Stomach (tissue), 19 donors: ENCODE measurements at places on chromosomes 12 and 14. TPM values are rescaled to one million over a fixed set of nuclear protein-coding genes. Genes with fewer than 3 reads are reported as not detected.

The TEDC1 gene
- 6.4 TPM for total RNA-seq

The LHX5 gene
- total RNA-seq: not detected

The PPFIA2 gene
- total RNA-seq: 1.8 TPM

The SDR9C7 gene
- total RNA-seq: not detected

The TAS2R7 gene
- total RNA-seq: not detected

The PZP gene
- not detected for total RNA-seq

The ACRBP gene
- total RNA-seq: not detected

The CLEC14A gene
- total RNA-seq: 14.3 TPM

The PRKD1 gene
- total RNA-seq: 26.6 TPM

The IL31 gene
- total RNA-seq: not detected

The CDCA3 gene
- total RNA-seq: 45.8 TPM

The DDX47 gene
- 46.4 TPM for total RNA-seq

The SMOC1 gene
- not detected for total RNA-seq

The SPX gene
- total RNA-seq: not detected

The RAD9B gene
- total RNA-seq: 0.58 TPM

The KLRC3 gene
- not detected for total RNA-seq

The TTC6 gene
- total RNA-seq: 33.6 TPM

The KRT82 gene
- not detected for total RNA-seq

The OR4K14 gene
- not detected for total RNA-seq

The FAM90A1 gene
- not detected for total RNA-seq

The COL2A1 gene
- total RNA-seq: not detected

The FAM186B gene
- total RNA-seq: not detected

The SAMD15 gene
- total RNA-seq: 1.4 TPM

The CACNA2D4 gene
- not detected for total RNA-seq

The LALBA gene
- not detected for total RNA-seq

The SRP54 gene
- 111 TPM for total RNA-seq

The CLEC1B gene
- 0.92 TPM for total RNA-seq

The CD4 gene
- total RNA-seq: not detected

The RAB2B gene
- total RNA-seq: 32.1 TPM

The BCL11B gene
- 2.2 TPM for total RNA-seq

The P2RX2 gene
- not detected for total RNA-seq

The PIP4K2C gene
- total RNA-seq: 116 TPM

The SRSF5 gene
- total RNA-seq: 540 TPM

The ESPL1 gene
- total RNA-seq: 43.2 TPM

The HAL gene
- 0.89 TPM for total RNA-seq

The NKX2-1 gene
- 13.4 TPM for total RNA-seq

The RPGRIP1 gene
- not detected for total RNA-seq

The WIF1 gene
- 3.6 TPM for total RNA-seq

The BDKRB1 gene
- 0.92 TPM for total RNA-seq

The SLCO1B3 gene
- total RNA-seq: not detected

The SPRING1 gene
- total RNA-seq: 71.9 TPM

The C12orf42 gene
- not detected for total RNA-seq

The SLC6A13 gene
- total RNA-seq: not detected

The GNB3 gene
- not detected for total RNA-seq

The SIRT4 gene
- 5.4 TPM for total RNA-seq

The ADAM21 gene
- total RNA-seq: not detected

The RIPK3 gene
- total RNA-seq: 11.2 TPM

The TCL1A gene
- total RNA-seq: not detected
